Hair follicular keratinocyte (primary cell): ENCODE measurements at places on chromosomes 5 and 9. TPM values are rescaled to one million over a fixed set of nuclear protein-coding genes. Genes with fewer than 3 reads are reported as not detected.

RAD17 gene
- 13.1 and 17.4 TPM in 2 replicates for total RNA-seq

SERF1A gene
- 12.0 and 12.3 TPM in 2 replicates for total RNA-seq

PKD2L2 gene
- not detected in 2 replicates for total RNA-seq

SV2C gene
- total RNA-seq: 0.08 TPM in 1 of 2 replicates, not detected in the other

MORN5 gene
- not detected in 2 replicates for total RNA-seq

NR2F1-AS1 gene
- total RNA-seq: 0.11 TPM in 1 of 2 replicates, not detected in the other

BTNL3 gene
- total RNA-seq: not detected in 2 replicates

FOXD1 gene
- 3.3 and 6.6 TPM in 2 replicates for total RNA-seq

PCDHGA8 gene
- total RNA-seq: 0.08 and 0.39 TPM in 2 replicates

EHMT1 gene
- 42.6 and 44.9 TPM in 2 replicates for total RNA-seq

ZBTB34 gene
- total RNA-seq: 1.3 and 2.0 TPM in 2 replicates

PCDHB9 gene
- total RNA-seq: 0.08 TPM in 1 of 2 replicates, not detected in the other

KIF4B gene
- not detected in 2 replicates for total RNA-seq

IFNB1 gene
- total RNA-seq: not detected in 2 replicates

HK3 gene
- total RNA-seq: not detected in 2 replicates

TICAM2 gene
- total RNA-seq: 0.47 and 1.4 TPM in 2 replicates

PCDHA1 gene
- not detected in 2 replicates for total RNA-seq

PRSS3 gene
- 25.7 and 40.3 TPM in 2 replicates for total RNA-seq

SLC4A9 gene
- total RNA-seq: not detected in 2 replicates

OTP gene
- total RNA-seq: not detected in 2 replicates

SPATA31A3 gene
- total RNA-seq: not detected in 2 replicates
